ENCODE measurements at places on chromosomes 7 and 10.

DNA sequence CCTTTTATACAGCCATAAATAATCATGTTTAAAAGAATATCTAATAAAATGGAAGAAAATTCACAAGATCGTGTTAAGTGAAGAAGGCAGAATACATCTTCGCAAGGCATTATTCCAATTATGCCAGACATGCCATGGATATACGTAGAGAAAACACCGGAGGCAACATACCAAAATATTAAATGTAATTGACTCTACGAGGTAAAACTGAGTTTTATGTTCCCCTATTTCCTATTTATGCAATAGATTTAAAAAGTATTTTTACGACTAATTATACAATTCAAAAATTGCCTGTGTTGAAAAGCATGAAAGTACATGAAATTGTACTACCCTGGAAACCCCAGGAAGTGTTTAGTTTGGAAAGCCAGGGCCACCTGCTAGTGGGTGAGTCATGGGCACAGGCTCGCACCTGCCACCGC is 936 bp upstream of the REPIN1 start:
- DNase-seq = no peak

- DNase-seq = no peak
Measured at GRCh38 chr10:6748029-6748428, 168.0 kb upstream of the PRKCQ start.

DNA sequence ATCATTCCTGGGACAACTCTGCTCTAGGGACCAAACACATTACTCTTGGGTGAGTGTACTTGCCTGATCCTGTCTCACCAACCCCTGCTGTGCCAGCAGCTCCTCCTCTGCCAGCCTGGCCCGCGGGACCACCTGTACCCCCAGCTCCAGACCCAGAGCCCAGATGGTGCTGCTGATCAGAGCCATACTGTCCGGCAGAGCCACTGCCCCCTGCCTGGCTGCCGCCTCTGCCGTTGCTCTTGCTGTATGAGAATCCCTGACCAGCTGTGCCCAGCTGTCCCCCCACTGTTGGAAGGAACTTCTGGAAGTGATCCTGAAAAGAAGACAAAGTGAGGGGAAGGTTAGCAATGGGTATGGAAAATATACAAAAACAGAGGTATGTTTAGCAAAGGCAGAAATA is 6.9 kb downstream of the MYOZ1 start:
- DNase-seq = no peak

DNA sequence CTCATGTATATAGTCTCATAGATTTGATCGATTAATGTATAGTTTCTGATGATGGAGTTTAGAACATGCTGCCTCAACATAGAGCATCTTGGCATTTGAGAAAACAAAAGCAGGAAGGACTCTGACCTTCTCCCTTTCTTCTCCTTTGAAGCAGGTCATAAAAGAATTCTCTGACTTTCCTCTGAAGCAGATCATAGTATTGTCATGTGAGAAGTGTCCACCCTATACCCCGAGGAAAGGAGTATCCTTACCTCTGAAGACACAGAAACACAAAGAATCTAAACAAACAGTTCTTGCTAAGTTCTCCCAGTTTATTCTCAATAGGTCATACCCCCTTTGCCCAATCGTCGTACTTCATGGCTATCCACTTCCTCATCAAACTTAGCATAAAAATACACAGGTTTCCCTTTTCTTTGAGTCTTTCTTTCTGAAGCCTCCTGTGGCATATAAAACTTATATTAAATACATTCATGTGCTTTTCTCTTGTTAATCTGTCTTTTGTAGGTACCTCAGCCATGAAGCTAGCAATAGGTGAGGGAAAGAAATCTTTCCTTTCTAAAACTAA is 194.9 kb downstream of the REEP3 start:
- no peak for DNase-seq

- DNase-seq = no peak
Measured at GRCh38 chr7:11573128-11573750, 258.8 kb downstream of the THSD7A start.

- DNase-seq = no peak
Measured at GRCh38 chr10:72093450-72093849, 5.1 kb upstream of the SPOCK2 start.

- no peak for DNase-seq
Measured at GRCh38 chr10:3830946-3831345, 45.9 kb upstream of the KLF6 start.

Measured in stimulated activated CD8-positive, alpha-beta memory T cell treated with anti-CD3 and anti-CD28 coated beads, Interleukin-15, amount 100 ng/mL, for 4 hours (primary cell).